Breast epithelium (tissue), 4 donors: ENCODE measurements at places on chromosomes 13 and 19.

DNA sequence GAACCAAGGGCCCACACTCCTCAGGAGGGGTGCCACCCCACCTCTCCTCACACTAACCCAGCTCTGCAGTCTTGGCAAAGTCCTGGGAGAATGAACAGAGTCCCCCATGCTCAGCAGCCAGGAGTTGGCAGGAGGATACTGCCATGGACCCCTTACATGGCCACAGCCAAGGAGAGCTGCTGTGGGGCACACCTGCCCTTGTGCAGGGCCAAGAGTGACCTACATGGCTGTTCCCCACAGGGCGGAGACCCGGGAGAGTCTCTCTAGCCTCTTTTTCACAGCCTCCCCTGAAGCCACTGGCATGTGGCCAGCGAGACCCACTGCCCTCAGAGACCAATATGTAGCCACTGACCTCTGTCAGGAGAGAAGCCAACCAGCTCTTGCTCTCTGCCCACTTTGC lies 45.9 kb upstream of the VSTM2B start:
- no peak for DNase-seq

- no peak for DNase-seq
These were observed 16.5 kb upstream of the RNF17 start for GRCh38 chr13:24747248-24748060.

DNA sequence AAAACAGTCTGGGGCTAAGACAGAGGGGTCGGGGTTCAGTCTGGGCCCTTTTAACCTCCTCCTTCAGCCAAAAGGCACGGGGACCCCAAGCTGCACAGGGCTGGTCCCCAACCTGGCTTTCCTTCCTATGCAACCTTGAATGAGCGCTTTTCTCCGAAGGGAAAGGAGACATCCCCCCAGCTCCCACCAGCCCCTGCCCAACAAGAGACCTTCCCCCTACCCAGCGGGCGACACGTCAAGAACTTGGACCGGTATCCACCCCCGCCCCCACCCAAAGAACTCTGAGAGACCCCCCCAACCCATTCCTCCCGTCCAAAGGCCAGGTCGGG lies 35.0 kb upstream of the NANOS3 start:
- DNase-seq, result no peak

- DNase-seq, result no peak
These were observed 21.8 kb downstream of the EVI5L start for GRCh38 chr19:7851623-7852500.

DNA sequence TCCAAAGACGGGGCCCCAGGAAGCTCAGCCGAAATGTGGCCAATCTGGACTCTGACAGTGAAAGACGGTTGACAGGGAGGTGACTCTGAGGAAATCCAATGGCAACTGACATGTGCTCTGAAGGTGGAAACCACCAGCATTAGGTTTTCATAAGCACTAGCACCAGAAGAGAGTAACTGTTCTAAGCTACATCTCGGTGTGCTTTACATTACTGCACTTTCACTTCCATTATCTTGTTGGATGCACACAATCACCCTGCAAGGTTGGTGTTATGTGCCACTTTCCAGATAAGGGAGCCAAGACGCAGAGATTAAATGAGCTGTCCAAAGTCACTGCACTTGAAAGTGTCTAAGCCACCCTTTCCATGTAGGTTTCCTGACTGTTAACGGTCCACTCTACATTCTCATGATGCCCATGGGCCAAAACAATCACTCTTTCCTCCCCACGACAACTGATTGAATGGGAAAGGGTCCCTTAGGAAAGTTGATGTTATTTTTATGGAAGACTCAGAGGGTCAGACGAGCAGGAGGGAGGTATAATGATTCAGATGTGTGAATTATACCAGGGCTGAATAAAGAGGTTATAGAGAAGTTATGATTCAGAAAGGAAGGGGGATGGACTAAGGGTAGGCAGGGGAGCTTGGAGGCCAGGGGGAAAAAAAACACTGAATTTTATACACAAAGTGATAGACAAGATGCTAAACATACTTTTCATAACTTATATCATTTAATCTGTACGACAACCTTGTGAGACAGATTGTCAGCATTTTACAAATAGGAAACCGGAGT lies 52.8 kb downstream of the RUBCNL start:
- no peak for DNase-seq

- DNase-seq, result no peak
These were observed 304.9 kb upstream of the NBEA start for GRCh38 chr13:34637138-34637537.

DNA sequence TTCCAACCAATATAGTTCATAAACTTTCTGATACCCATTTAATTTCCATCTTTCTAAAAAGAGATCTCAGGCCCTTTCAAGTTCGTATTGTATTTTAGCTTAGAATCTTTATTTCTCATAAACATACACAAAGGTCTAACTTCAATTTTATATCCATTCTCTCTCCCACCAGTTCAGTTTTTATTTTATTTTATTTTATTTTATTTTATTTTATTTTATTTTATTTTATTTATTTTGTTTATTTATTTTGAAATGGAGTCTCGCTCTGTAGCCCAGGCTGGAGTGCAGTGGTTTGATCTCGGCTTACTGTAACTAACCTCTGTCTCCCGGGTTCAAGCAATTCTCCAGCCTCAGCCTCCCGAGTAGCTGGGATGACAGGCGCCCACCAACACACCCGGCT lies 552.8 kb downstream of the SLITRK5 start:
- no peak for DNase-seq

GRCh38 chr19:38162632-38163031 lies 61.4 kb downstream of the DPF1 start:
- no peak for DNase-seq

GRCh38 chr19:6358003-6358402 lies 3.3 kb upstream of the CLPP start:
- no peak for DNase-seq

DNA sequence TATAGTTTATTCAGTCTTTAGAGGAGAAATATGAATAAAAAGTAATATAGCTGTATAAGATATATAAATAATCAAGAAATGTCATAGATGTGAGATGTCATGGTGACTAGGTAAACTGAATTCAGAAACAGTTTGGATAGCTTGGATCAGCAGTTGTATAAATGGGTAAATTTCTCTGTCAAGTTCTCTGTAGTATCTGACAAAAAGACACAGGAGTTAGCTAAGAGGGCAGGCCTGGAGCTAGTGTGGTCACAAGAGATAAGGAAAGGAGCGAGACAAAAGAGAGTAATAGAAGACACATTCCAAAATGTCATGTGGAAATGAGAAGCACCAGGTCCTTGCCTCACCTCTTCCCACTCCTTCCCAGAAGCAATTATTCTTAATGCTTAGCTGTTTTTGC lies 349.0 kb downstream of the LMO7 start:
- no peak for DNase-seq

DNA sequence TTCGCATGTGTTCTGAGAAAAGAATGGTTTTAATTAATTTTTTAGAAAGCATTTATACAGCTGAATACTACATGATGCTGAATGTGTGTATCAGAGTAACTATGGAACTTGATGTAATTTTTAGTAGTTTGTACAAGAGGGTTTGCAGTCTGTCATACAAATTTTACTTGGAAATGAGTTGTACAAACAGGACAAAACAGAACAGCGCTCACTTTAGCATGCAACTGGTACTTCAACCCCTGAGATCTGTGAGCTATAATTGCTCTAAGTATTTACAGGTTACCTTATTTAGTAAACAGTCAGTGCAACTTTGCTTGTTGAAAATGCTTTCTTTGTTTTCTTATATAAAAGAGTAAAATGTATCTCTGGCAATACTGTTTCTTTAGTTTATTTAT lies 706 bp downstream of the TNFRSF19 start:
- no peak for DNase-seq

- no peak for DNase-seq
These were observed 55.6 kb downstream of the SLC7A9 start for GRCh38 chr19:32813862-32814425.

- DNase-seq, result peak; percentile 41
These were observed at the start of gene ZNF544 for GRCh38 chr19:58228585-58229254. Gene ZNF544, plus strand, starts transcription at chr19:58228914. Its CDS starts 15,110 bp downstream, at chr19:58244024.

GRCh38 chr13:77975358-77976042 lies 56.9 kb upstream of the EDNRB start:
- no peak for DNase-seq

DNA sequence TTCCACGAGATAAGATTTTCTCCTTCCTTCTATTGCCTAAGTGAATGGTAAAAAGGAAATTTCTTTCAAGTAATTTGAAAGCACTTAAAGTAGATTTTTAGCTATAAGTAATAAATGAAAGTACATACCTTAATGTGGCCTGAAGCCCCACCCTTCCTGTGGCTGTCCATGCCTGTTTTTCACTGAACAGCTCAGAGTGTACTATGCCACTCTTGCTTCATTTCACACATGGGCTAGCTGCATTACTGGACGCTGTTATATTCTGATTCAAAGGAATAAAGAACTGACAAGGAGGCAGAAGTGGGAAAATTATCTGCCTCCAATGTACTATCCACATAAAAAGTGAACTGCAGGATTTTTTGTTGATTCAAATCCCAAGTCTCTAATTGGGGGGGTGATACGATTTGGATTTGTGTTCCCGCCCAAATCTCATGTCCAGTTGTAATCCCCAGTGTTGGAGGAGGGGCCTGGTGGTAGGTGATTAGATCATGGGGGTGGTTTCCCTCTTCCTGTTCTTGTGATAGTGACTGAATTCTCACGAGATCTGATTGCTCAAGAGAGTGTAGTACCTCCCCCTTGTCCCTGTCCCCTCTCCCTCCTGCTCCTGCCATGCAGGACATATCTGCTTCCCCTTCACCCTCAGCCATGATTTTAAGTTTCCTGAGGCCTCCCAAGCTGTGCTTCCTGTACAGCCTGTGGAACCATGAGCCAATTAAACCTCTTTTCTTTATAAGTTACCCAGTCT lies 154.7 kb upstream of the SGCG start:
- no peak for DNase-seq

- DNase-seq, result no peak
These were observed 302.2 kb downstream of the DNAJC15 start for GRCh38 chr13:43325636-43326035.

DNA sequence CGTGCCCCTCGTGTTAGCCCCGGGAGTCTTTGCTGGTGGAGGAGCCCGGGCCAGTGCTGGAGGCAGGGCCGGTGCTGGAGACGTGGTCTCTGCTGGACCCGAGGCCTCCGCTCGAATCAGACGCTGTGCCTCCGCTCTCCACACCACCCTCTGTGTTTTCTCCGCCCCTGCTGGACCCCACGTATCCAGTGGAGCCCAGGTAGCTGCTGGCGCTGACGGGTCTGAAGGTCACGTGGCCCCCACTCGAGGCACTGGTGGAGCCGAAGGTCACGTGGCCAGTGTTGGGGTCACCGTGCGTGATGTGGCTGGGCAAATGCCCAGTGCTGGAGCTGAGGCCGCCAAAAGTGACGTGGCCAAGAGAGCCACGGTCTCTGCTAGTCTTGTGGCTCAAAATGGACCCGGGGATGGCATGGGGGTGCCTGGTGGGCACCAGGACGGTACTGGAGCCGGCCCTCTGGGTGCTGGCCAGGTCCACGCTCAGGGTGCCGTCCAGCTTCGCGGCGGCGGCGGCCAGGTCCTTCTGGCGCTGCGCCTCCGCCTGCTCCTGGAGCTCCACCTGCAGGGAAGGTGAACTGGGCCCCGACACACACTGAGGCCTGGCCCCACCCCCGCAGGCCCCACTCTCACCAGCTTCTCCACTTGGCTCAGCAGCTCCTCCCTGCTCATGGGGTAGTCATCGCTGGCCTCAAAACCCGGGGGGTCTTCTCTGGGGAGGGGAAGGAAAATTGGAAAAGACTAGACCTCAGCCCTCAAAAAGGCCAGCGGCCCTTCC lies 27.3 kb downstream of the ZNF114 start:
- no peak for DNase-seq

GRCh38 chr19:33683881-33684537 lies 62.3 kb downstream of the CHST8 start:
- peak; percentile 72 for DNase-seq

- DNase-seq, result no peak
These were observed 38.6 kb downstream of the ZNF823 start for GRCh38 chr19:11699931-11700794.

GRCh38 chr19:19538061-19538784 lies at the start of gene CILP2:
Gene CILP2, plus strand, starts transcription at chr19:19538265. Its CDS starts 85 bp downstream, at chr19:19538350.
- peak; percentile 35 for DNase-seq

- no peak for DNase-seq
These were observed 193.8 kb downstream of the KATNAL1 start for GRCh38 chr13:30113551-30113950.

DNA sequence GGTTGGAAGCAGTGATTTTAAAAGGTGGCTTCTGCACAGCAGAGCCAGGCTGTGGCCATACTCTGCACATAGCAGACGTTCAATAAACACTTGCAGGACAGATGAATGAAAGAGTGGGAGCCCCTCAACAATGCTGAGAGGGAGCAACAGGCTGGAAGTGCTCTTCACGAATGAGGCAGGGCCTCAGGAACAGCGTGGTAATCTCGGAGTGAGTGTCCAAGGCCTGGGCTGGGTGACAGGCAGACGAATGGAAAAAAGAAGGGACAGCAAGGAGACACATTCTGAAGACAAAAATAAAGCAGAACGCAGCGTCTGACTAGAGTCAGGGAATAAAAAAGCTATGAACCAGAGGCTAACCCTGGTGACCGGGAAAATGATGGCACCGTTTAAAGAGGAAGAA lies 11.1 kb downstream of the GJA3 start:
- no peak for DNase-seq

GRCh38 chr19:30371161-30371836 lies 885 bp upstream of the ZNF536 start:
- no peak for DNase-seq

- DNase-seq, result no peak
These were observed 953 bp downstream of the RLN3 start for GRCh38 chr19:14028901-14029300.

DNA sequence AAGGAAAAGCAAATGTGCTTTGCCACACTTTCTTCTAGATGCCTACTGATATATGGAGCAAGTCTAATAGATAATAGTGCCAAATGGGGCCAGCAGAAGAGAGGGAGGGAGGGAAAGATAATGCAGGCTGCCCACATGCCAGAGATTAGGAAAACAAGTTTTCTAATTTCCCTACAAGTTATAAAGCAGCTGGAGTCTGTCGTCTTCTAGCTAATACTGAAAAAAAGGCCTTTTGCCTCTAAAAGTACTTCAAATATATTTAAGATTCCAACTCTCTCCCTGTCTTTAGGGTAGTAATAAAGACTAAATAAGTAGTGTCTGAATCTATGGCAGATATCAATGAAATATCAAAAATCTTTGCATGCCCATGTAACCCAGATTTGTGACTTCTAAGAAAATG lies 632.0 kb upstream of the MIR17HG start:
- no peak for DNase-seq

- no peak for DNase-seq
These were observed 548.7 kb downstream of the PCDH9 start for GRCh38 chr13:66681403-66681802.

DNA sequence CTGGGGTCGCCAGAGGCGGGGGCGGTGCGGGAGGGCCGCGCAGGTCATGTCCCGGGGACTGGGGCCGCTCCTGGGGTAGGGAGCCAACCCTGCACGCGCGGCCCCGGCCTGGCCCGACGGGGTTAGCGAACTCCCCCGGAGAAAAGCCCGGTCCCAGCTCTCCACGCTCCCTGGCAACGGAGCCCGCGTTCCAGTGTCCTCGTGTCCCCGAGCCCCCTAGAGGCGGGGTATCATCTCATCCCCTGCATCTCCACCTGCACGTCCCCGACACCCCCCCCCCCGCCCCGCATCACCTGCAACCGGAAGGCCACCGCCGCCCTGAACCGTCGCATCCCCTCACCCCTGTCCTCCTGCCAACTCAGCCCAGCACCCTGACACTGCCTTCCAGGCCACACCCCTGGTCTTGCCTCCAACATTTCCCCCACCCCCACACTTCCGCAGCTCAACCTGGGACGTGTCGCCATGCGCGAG lies 2.7 kb downstream of the WDR88 start:
- no peak for DNase-seq
